Frontal cortex (tissue), 4 donors: ENCODE measurements at places on chromosomes 6 and 20.
A peak's percentile ranks its signal among the peaks of the same experiment; 100 is the strongest.

- DNase-seq: no peak
Measured at GRCh38 chr6:149487316-149487715, 2.5 kb upstream of the ZC3H12D start.

DNA sequence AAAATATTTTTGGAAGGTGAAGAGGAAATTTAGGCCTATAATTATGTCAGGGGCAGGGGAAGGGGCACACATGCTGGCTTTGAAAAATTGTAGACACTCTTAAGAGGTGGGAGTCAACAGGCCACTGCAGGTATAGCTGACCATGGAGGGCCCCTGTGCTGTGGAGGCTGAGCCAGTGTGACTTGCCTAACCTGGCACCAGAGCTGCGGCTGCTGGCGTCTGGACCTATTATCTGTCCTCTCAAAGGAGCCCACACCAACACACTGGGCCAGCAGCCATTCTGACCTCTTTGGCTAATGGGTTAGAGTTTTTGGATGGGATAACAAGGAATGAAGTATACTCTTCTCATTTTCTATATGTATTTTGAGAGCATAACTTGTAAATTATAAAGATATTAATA, 4.5 kb downstream of the GID8 start:
- no peak for DNase-seq

- DNase-seq: peak; percentile 70
Measured at GRCh38 chr6:13908955-13909381, 15.8 kb upstream of the RNF182 start.

GRCh38 chr6:45732731-45733130, 282.9 kb downstream of the CLIC5 start:
- DNase-seq: no peak

- no peak for DNase-seq
Measured at GRCh38 chr6:42302411-42302810, 84.8 kb upstream of the MRPS10 start.

DNA sequence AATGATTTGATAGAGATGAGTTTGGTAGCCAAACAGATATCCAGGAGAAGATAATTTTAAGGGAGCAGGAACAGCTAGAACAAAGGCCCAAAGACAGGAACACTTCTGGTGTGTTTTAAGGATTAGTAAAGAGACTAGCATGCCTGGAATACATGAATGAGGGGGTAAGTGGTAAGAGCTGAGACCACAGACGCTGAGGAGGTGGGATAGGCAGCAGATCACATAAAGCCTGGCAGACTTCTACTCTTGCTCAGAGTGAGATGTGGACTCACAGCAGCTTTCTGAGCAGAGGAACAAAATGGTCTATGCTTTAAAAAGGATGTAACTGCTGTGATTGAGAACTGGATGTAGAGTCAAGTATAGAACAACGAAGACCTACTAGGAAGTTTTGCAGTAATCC, 100.1 kb downstream of the EPHA7 start:
- no peak for DNase-seq

DNA sequence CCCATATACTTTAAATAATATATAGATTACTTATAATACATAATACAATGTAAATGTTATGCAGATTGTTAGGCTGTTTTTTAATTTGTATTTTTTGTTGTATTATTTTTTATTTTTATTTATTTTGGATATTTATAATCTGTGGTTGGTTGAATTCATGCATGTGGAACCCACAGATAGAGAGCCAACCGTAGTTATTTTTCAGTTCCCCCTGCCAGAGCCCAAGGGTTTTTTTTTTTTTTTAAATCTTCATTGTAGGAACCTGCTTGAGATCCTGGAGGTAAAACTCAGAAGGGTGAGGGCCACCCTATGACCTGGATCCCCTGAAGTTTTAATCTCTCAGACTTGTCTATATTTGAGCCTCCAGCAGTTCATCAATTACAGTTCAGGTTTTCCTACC, 133.2 kb downstream of the B3GAT2 start:
- no peak for DNase-seq

DNA sequence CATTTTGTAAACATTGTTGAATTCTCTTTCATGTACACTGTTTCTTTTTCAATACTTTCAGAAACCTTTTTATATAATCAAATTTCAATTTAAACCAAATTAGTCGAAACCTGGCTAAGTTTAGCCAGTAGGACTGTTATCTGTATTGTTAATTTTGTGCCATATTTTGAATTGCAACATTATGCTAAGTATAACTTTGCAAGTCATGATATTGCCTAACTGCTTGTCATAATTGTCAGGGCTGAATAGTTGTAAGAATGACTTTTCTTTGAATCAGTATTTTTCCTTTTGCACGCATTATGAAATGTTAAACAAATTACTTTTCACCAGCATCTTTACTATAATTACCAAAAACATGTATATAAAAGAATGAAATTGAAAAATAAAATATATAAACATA, 82.7 kb downstream of the SAMD3 start:
- DNase-seq: no peak

DNA sequence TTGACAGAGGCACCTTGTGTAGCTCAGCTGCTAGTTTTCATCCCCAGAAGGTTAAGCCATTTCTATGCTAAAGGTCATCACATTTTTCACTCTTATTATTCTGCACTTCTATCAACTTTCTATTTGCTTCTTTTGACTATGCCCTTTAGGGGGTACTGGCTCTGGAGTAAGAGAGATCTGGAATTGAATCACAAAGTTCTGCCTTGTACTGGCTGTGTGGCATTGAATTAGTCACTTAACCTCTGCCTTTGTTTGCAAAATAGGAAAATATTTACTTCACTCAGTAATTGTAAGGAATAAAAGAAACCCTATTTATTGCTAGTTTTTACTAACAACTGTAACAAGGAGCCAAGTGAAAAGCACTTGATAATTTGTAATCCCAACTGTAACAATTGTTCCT, 56.8 kb upstream of the MTRF1L start:
- DNase-seq: no peak

GRCh38 chr20:49140411-49140810, 47.7 kb downstream of the STAU1 start:
- DNase-seq: no peak

DNA sequence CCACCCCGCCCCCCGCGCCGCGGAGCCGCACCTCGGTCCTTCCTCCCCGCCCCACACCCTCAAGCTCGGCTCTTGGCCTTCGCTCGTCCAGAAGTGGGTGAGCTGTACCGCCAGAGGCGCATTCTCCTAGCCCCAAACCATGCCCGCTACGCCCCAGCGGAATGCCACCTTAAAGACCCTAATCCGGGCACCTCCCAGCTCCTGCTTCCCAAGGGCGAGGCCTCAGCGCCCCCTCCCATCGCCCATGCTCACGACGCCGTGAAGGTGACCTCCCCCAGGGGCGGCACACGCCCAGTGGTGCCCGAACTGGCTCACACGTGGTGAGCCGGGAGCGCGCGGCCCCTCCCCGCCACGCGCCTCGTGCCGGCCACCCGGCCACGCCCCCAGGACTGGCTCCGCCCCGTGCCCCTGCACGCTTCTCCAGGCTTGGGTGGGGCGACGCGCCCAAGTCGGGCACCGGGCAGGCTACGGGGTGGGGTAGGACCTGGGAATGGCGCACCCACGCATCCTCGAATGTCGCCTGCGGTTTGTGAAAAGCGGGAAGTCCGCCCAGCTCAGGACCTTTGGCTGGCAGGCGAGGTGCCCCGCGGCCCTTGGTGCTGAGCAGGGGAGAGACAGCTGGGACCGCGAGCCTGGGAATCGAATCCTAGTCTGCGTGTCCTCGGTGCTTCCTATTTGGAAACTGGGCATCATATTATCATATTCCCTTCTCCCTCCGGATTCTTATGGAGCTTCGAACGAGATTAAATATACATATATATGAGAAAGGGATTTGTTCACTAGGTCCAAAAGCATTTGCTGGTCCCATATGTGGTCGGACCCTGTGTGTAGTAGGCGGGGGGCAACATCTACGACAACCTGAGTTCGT, 941 bp upstream of the SOX12 start:
- peak; percentile 89 for DNase-seq

DNA sequence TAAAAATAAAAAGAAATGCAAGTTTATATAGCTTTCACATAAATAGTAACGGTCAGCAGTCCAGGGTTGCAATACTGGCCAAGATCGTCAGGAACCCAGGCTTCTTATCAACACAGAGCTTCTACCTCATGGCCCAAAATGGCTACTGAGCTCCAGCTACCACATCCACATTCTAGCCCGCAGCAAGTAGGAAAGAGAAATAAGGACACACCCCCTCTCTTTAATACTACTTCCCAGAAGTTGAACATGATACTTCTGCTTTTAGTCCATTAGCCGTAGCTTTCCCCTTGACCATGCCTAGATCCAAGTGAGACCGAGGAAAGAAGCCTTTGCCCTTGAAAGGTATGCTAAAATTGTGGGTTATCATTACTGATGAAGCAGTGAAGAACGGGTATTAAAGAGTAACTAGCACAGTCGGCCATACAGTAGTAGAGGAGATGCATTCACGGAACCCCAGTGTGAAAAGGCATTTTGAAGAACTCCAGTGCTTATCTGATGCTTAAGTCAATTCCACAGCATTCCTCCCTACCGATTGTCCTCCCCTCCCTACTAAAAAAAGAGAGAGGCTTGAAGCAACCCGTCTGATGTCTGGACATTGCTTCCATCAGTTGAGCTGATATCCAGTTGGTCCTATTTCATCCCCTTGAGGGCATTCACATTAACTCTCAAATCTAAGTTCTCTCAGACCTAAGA, 226.9 kb upstream of the RREB1 start:
- no peak for DNase-seq

DNA sequence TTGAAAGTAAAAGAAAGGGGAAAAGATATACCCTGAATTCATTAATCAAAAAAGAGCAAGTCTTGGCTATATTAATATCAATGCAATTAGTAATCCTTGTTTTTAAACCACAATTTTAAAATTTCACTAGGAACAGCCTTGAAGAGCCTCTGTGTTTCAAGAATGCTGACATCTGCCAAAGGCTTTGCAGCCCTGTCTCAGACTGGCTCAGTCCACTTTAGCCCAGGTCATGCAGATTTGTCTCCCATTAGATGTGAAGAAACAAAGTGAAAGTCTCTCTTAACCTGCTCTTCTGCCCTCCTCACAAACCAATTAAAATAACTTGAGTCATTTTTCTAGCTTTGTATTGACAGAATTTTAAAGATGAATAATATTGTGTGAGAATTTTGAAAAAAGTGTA, 102.7 kb upstream of the CARMIL1 start:
- no peak for DNase-seq

- DNase-seq: no peak
Measured at GRCh38 chr6:161683400-161683799, 409.5 kb upstream of the AGPAT4 start.

DNA sequence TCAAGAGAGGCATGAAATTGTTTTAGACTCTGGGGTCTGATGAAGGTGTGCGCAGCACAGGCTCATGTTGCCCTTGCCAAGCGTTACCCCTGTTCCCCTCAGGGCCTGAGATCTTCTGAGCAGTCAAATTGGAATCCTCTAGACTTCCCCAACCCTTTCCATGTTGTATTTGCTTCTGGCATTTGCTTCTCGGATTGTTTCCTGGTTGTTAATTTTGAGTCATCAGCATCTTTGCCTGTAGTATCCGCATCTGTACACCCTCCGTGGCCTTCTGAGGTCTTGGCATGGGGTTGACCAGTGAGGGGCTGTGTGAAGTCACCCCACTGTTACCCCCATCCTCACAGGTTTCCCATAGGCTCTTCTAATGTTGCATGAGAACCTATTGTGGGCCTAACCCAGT, 40.9 kb downstream of the SLC24A3 start:
- DNase-seq: no peak

- DNase-seq: peak; percentile 42
Measured at GRCh38 chr20:39112178-39112743, 150.1 kb downstream of the DHX35 start.

DNA sequence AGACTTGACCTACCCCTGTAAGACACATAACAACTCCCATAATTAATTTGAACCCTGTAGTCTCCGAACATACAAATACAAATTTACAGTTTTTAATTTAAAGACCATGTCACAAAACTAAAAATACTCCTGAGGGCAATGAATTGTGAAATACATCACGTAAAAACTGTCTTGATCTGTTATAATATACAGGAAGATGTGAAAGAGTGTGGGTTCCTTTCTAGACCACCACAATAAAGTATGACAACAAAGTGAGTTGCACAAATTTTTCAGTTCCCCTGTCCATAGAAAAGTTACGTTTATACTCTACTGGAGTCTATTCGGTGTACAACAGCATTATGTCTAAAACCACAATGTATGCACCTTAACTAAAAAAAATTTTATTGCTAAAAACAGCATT, 11.0 kb upstream of the BLOC1S5 start:
- no peak for DNase-seq

DNA sequence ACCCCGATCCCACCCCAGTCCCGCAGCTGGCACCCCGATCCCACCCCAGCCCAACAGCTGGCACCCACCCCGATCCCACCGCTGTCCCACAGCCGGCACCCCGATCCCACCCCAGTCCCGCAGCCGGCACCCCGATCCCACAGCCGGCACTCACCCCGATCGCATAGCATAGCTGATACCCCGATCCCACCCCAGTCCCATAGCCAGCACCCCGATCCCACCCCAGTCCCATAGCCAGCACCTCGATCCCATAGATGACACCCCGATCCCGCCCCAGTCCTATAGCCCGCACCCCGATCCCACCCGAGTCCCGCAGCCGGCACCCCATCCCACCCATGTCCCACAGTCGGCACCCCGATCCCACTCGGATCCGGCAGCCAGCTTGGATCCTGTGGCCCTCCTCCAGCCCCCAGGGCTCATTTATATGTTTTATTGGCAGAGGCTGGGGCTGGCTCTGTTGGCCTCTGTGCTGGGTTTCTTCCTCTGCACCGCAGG, 897 bp upstream of the GMEB2 start:
- DNase-seq: no peak

GRCh38 chr6:104239971-104240370, 619.7 kb downstream of the HACE1 start:
- no peak for DNase-seq

DNA sequence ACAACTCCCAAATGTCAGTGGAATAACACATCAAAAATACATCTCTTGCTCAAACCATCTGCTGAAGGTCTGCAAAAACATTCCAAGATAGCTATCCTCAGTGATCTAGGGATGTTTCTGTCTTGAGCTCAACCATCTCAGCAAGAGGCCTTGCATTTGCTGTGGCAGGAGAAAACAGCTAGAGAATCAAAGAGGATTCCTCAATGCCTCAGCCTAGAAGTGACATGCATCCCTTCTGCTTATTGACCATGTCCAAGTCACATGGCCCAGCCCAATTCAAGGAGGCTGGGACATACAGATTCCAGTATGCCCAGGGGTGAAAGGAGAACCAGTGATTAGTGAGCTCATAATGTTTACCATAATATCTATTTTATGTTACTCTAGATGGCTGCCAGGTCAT, 269.5 kb downstream of the PLCB1 start:
- no peak for DNase-seq

GRCh38 chr6:7112741-7113313, 5.1 kb downstream of the RREB1 start:
- DNase-seq: no peak

- no peak for DNase-seq
Measured at GRCh38 chr6:112100561-112100960, 13.2 kb downstream of the FAM229B start.

- no peak for DNase-seq
Measured at GRCh38 chr6:150279533-150279932, 89.3 kb upstream of the IYD start.
